ENCODE measurements at places on chromosomes 6 and 20.
A peak's percentile ranks its signal among the peaks of the same experiment; 100 is the strongest.

DNA sequence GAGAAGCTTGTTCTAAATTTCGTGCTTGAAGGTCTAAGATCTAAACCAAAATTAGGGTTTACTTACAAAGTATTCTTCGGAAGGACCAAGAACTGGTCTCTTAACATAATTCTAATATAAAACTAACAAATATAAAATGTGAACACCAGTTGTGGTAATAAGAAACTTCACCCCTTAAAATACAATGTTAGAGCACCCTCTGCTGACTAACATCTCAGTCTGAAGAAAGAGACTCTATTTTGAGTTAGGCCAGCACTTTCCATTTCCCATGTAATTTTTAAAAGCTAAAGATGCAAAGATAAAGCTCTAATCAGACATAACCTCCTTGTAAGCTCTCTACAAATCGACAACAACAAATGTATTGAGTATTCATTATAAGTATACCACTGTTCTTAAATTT, 24.6 kb downstream of the ATG5 start:
- peak; percentile 58 for DNase-seq

DNA sequence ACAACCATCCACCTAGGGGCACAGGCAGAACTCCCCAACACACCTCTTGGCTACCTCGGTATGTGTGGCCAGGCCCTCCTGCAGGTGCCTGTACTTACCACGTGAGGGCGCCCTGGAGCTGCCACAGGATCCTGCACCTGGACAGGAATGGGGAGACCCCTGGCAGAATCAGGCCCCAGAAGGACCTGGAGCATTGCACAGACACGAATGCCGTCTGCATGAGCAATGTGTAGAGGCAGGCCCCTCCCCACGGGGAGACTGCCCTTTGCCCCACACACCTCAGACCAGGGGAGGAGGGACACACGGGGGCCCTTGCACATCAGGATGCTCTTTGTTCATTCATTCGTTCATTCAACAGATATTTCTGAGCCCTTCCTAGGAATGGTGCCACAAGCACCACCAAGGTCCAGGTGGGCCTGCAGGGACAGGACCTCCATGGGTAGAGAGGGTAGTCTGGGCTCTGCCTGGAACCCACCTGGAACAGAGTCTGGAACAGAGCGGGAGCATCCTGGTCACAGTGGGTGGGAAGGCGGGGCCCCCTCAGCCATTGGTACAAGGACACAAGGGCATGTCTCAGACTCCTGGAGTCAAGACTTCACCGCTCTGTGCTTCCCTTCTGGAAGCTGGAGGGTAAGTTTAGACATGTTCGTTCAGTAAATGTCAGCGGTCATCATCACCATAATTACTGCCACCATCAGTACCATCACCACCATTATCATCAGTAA, 32.3 kb downstream of the YTHDF1 start:
- DNase-seq = peak; percentile 98

DNA sequence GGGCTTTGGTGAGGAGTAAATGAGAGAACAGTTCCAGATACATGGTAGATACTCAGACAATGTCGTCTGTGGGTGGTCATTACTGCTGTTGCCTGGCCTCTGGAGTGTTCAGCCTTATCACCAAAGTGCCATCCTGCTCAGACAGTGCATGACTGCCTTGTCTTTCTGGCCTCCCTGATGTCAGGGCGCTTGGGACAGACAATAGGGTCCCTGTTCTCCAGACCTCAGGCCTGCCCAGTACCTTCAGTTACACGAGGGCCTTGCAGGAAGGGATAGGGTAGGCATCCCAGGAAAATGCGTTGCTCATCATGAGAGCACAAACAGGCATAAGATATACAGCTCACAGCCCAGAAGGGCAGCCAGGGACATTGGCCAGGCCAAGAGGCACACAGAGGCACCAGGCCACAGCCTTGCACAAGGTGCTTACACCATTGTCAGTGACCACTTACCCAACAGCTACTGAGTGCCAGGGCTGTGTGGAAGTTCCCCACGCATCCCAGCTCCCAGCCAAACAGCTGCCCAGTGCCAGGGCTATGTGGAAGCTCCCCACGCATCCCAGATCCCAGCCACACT, 27.4 kb downstream of the BPIFB1 start:
- no peak for DNase-seq

DNA sequence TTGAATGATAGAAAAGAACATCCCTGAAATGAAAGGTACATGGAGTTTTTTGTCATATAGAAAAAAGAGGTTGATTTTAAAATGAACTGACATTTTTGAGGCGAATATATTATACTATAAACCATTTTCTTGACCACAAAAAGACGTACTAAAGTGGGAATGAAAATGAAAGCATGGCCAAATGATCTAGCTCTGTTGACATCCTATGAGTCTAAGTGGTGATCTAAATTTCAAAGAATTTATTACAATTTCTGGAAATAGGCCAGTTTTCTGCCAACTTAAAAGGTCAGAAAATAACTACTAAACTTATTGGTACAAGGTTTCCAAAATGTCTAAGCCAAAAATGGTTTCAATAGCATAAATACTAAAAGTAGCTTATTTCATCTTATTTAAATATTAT, 536.8 kb downstream of the EYS start:
- DNase-seq = peak; percentile 30

- DNase-seq = no peak
These were observed 196.5 kb downstream of the GMPR start for GRCh38 chr6:16434885-16435284.

- DNase-seq = no peak
These were observed 112.2 kb downstream of the SYCP2 start for GRCh38 chr20:59821201-59821600.

DNA sequence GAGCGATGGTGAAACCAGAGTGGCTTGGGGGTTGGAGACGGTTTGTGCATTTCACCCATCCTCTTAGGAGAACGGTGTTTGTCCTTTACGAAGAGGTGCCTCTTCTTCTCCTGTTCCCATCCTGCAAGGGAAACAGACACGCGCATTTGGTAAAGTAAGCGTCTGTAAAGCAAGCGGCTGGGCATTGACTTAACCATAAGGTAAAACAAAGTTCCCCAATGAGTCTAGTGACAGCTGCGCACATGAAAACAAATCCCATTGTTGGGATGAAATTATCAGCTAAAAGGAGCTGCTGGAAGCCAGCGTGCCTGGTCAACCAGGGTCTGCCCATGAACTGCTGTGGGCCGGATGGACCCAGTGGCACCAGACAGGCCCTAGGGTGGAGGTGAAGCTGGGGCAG, 5.8 kb downstream of the BHLHE23 start:
- DNase-seq = no peak

GRCh38 chr6:17349427-17349826, 44.0 kb upstream of the CAP2 start:
- DNase-seq = peak; percentile 52

GRCh38 chr20:63080411-63080810, 73.6 kb upstream of the BHLHE23 start:
- DNase-seq = peak; percentile 8

DNA sequence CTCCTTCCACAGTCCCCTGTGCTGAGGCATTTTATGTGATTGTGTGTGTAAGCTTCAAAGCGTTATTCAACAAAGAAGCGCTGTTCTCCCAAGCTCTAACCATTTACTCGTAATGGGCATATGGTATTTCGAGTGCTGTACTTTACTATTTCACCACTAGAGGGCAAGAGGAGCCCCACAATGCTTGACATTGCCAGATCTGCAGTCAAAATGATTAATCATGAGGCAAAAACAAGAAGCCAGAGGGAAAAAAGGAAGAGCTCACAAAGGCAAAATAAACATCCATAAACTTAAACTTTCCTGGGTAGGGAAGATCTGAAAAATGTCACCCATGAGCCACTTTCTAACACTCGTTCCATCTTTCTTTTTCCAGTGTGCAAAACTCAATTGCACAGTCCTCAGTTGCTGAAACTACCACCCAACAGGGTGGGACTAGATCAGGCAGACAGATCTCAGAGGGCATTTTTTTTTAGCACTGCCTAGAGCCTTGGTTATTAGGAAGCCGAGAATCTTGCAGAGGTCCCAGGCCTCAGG, 215.0 kb upstream of the PLCB4 start:
- DNase-seq = peak; percentile 65

- no peak for DNase-seq
These were observed 221.8 kb upstream of the CEP162 start for GRCh38 chr6:84449220-84449619.

- peak; percentile 66 for DNase-seq
These were observed 177.8 kb downstream of the VEGFA start for GRCh38 chr6:43947860-43948259.

- peak; percentile 89 for DNase-seq
These were observed 11.5 kb downstream of the SDC4 start for GRCh38 chr20:45336530-45337366.

- peak; percentile 93 for DNase-seq
These were observed 72.9 kb downstream of the SNX5 start for GRCh38 chr20:17895641-17896171.

DNA sequence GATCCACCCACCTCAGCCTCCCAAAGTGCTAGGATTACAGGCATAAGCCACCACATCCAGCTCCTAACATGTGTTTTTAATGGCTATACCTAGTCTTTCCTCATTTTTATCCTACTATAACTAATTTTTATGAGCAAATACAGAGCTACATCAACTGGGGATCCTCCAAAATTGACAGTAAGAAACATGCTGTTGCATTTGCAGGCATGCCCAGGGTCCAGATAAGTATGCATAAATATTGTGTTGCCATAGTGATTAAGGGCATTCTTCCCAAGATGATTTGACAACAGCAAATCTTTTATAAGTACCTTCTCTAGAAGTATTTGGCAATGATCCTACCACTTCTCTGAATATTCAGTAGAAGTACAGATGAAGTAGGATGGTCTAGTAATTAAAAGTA, 41.9 kb upstream of the MOXD1 start:
- no peak for DNase-seq

DNA sequence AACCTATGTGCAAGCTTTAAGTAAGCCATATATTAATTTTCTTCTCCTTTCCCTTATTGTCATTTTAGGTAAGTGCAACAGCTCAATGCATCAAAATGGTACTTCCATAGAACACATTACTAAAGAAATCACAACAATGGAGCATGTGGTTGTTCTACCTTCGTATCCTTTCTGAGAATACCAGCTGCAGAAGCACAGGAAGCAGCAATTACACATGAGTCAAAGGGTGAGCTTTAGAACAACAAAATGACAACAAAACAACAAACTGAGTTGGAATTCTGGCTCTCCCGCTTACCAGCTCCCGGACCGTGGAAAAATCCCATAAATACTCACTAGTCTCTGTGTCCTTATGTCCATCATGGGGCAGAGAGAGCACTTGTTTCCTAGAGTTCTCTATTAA, 108.9 kb downstream of the BCAS1 start:
- no peak for DNase-seq

DNA sequence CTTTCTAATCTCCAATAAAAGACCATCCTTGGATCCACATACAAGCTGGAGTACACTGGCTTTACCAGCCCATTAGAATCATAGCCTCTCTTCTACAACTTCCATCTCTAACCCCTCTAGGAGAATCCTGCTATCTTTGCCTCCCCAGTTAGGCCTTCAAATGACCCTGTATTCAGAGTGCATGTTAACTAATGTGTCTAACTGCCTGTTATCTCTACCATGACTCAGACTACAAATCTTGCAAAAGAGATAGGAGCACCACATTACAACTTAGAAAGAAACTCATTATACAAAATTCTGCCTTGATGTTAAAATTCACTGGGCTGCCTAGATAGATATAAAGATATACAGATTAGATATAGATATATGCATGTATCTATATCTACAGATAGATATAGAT, 28.2 kb downstream of the GPR63 start:
- peak; percentile 53 for DNase-seq

DNA sequence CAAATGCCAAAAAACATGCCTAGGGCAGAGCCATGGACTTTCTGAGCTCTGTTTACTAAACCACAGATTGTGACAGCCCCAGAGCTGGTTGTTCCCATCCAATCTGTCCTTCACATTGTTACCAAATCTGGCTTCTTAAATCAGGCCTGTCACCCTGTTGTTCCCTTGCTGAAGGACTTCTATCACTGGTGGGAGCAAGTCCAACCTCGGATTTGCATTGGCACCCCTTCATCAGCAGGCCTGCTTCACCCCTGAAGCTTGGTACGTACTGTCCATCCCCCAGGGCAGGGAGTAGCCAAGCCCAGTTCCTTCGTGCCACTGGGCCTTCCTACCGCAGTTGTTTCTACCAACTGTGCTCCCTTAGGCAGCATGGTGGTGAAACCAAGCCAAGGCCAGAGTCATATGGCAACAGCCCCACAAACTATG, 357.3 kb upstream of the JARID2 start:
- no peak for DNase-seq

- no peak for DNase-seq
These were observed 91.6 kb downstream of the PRND start for GRCh38 chr20:4813076-4813862.

- peak; percentile 13 for DNase-seq
These were observed 3.6 kb upstream of the PTGIS start for GRCh38 chr20:49571553-49571835.

DNA sequence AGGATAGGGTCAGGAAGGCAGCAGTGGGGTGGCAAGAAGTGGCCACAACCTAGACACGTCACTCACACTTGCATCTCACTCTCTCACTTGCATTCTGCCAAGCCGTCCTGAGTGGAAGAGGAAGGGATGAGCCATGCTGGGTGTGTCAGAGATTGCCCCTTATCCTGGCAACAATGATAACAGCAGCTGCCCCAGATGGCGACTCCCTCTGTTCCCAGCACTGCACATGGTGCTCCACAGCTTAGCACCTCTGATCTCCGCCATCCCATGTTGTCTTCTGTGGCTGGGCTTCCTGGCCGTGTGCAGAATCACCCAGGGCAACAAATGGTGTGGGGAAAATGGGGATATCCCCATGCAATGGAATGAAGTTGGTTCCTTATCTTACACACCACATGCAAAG, 11.1 kb downstream of the KCNB1 start:
- DNase-seq = no peak

- DNase-seq = no peak
These were observed 193.1 kb downstream of the DOK5 start for GRCh38 chr20:54668271-54669039.

DNA sequence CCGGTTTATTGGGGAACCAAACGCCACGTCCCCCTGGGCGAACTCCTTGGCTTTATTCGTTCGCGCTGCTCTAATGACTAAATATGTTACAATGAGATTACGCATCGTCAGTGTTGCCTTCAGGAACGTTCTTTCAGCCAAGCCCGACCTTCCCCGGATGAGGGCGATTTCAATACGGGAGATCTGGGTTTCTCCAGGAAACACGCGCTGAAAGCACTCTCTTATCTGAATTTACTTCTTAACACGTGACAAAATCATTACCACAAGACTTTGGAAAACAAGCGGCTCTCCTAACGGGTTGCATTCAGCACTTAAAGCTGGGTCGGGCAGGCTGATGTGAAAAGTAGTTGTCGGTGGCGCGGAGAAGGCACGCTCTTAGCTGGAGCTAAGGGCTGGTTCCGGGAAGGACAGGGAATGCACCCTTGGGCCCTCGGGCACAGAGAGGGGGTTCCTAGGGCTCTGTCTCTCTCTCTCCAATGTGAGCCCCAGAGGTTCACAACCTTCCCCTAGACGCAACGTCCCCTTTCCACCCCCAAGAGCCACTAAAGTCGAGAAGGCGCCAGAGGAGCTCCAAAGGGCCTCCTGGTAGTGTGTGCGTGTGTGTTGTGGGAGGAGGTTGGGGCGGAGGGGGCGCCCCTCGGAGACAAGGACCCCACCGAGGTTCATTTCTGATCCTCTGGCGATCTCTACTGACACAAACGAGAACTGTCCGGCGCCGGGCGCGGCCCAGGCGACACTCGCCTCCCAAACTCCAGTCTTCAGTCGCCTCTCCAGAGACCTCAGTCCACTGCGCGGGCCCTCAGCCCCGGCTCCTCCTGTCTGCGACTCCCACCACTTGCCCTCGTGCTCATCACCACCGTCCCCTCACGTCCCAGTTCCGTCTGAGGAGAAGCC, 7.1 kb upstream of the NKX2-2 start:
- no peak for DNase-seq

All from osteoblast (primary cell).